ENCODE measurements at places on chromosomes 1 and 21. TPM values are rescaled to one million over a fixed set of nuclear protein-coding genes. Genes with fewer than 3 reads are reported as not detected.

DNM3 gene
- 13.8 TPM for total RNA-seq

DNA sequence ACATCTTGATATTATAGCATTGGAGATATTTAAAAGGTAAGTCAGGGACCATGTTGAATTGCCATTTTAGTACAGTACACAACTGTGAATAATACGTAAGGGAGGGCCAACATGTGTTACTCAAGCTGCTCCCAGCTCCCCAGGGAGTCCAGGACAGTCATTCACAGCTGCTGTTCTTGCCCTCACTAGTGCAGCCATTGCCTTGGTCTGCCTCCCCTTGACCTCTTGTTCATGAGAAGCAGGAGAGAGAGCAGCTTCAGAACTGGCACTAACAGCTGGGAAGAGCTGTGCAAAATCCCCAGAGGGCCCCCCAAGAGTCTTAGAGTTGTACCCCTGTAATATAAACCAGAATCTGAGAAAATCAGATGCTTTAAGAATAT is 16.4 kb downstream of the TCEANC2 start:
- H3K36me3 ChIP-seq: no peaks in the 10 kb centered on the region
- H3K27me3 ChIP-seq: no peaks in the 10 kb centered on the region
- peaks cover 14% of the 10 kb centered on the region for H3K4me1 ChIP-seq
- DNase-seq: no peak
- H3K27ac ChIP-seq: no peak overlapping the region

- H3K27me3 ChIP-seq: no peaks in the 10 kb centered on the region
- peak overlapping the region; percentile 79 for H3K27ac ChIP-seq
- H3K4me1 ChIP-seq: peaks cover 4% of the 10 kb centered on the region
- DNase-seq: peak; percentile 86
- H3K36me3 ChIP-seq: no peaks in the 10 kb centered on the region
Measured at GRCh38 chr21:17462276-17462981, 50.4 kb upstream of the CXADR start.

THEMIS2 gene
- 40.4 TPM for total RNA-seq

CLCA1 gene
- not detected for total RNA-seq

KCNA3 gene
- not detected for total RNA-seq

- H3K36me3 ChIP-seq: peaks cover 32% of the 10 kb centered on the region
- no peak overlapping the region for H3K4me3 ChIP-seq
- no peak for DNase-seq
- H3K27ac ChIP-seq: no peak overlapping the region
- H3K4me1 ChIP-seq: peaks cover 18% of the 10 kb centered on the region
- H3K27me3 ChIP-seq: no peaks in the 10 kb centered on the region
Measured at GRCh38 chr1:155202731-155203515, 4.8 kb downstream of the THBS3 start.

ROR1 gene
- 35.1 TPM for total RNA-seq

DNA sequence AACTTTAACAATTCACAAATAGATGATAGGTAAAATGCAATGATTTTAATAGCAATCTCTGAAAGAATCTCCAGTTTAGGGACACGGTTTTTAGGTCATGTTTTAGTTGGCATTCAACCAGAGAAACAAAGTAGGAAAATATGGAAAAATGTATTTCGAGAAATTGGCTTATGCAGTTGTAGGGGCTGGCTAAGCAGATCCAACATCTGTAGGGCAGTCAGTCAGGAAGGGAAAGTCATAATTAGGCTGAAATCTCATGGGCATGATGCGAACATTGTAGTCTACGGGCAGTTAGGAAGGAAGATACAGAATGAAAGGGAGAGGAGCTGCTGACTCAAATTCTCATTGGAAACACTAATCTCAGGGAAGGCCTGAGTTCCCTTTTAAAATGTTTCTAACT is 1276.0 kb upstream of the ADGRL4 start:
- H3K27me3 ChIP-seq: no peaks in the 10 kb centered on the region
- H3K4me1 ChIP-seq: no peaks in the 10 kb centered on the region
- H3K27ac ChIP-seq: no peak overlapping the region
- no peak for DNase-seq

- no peak overlapping the region for H3K4me3 ChIP-seq
- H3K36me3 ChIP-seq: peaks cover 63% of the 10 kb centered on the region
- no peak for DNase-seq
Measured at GRCh38 chr1:153818876-153819275, 43.7 kb downstream of the SLC27A3 start.

- no peak overlapping the region for H3K4me3 ChIP-seq
- no peak overlapping the region for H3K27ac ChIP-seq
- no peaks in the 10 kb centered on the region for H3K4me1 ChIP-seq
- H3K27me3 ChIP-seq: no peaks in the 10 kb centered on the region
- H3K36me3 ChIP-seq: peaks cover 6% of the 10 kb centered on the region
- DNase-seq: no peak
Measured at GRCh38 chr1:186923486-186923885, 94.7 kb downstream of the PLA2G4A start.

OR2L2 gene
- total RNA-seq: not detected

KHDRBS1 gene
- 29.9 TPM for total RNA-seq

- no peak for DNase-seq
- no peak overlapping the region for H3K27ac ChIP-seq
- no peaks in the 10 kb centered on the region for H3K27me3 ChIP-seq
- no peaks in the 10 kb centered on the region for H3K36me3 ChIP-seq
- no peaks in the 10 kb centered on the region for H3K4me1 ChIP-seq
Measured at GRCh38 chr1:86245566-86246190, 89.1 kb upstream of the COL24A1 start.

- no peaks in the 10 kb centered on the region for H3K36me3 ChIP-seq
- H3K27ac ChIP-seq: no peak overlapping the region
- DNase-seq: no peak
- no peaks in the 10 kb centered on the region for H3K27me3 ChIP-seq
- H3K4me1 ChIP-seq: peaks cover 11% of the 10 kb centered on the region
Measured at GRCh38 chr21:44286086-44286715, 525 bp downstream of the AIRE start.

DNA sequence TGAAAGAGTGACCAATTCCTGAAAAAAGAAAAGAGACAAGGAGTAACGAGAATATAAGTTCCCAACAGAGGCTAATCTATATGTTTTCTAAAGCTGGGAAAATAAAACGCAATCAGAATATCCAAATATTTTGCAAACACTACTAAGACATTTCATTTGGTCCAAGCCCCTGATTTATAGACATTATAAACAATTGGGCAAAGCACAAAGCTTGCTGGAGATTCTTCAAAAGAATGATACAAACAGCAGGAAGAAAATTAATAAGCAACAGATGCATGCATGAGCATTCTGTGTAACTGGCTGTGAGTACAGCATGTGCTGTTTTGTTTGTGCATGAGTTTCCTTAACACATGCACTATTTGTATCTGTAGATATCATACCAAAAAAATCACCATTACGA is 552.9 kb downstream of the LTN1 start:
- no peaks in the 10 kb centered on the region for H3K4me1 ChIP-seq
- no peak overlapping the region for H3K4me3 ChIP-seq
- DNase-seq: peak; percentile 35
- H3K27ac ChIP-seq: no peak overlapping the region
- H3K36me3 ChIP-seq: no peaks in the 10 kb centered on the region

KIAA1614 gene
- total RNA-seq: 2.2 TPM

TNFRSF14 gene
- total RNA-seq: 413 TPM

DNA sequence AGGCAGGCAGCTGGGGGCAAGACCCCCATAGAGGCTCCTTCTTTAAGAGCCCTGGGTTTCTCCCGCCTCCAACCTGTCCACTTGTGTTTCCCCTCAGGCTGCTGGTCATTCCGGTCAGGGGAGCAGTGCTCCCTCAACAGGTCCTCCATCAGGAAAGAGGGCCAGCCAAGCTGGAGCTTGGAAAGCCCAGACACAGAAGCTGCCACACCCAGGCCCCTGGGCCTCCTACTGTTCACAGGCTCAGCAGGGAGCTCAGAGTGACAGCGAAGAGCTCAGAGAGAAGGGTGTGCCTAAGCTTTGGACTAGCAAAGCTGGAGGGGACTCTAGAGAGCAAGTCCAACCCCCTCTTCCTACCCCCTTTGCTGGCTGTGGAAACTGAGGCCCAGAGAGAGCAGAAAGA is 10.3 kb upstream of the CDCP2 start:
- no peak overlapping the region for H3K4me3 ChIP-seq
- H3K36me3 ChIP-seq: no peaks in the 10 kb centered on the region
- no peaks in the 10 kb centered on the region for H3K27me3 ChIP-seq
- H3K27ac ChIP-seq: no peak overlapping the region

DNA sequence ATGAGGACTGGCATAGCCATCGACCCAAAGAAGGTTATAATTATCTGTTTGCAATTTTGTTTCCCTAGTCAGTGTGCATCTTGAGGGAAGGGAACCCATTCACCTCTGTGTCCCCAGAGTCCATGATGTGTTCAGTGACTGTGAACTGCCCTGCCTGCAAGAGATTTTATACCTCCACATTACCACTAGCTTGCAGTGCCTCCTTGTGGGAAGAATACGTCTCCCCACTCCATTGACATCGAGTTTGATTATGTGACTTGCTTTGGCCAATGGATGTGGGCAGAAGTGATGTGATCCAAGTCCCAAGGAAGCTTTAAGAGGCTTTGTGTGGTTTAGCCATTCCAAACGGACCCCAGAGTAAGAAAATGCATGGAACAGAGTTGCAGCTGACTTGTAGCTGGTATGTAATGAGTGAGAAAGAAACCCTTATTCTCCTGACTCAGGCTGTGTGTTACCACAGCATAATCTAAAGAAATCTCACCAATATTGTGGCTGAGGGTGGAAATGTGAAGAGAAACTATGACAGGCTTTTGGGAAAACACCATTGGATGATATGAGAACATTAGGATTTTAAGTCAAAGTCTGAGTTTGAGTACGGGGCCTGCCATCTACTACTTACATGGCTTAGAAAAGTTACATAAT is 47.8 kb upstream of the NRDC start:
- H3K27ac ChIP-seq: no peak overlapping the region
- no peaks in the 10 kb centered on the region for H3K36me3 ChIP-seq
- no peak overlapping the region for H3K4me3 ChIP-seq

DNA sequence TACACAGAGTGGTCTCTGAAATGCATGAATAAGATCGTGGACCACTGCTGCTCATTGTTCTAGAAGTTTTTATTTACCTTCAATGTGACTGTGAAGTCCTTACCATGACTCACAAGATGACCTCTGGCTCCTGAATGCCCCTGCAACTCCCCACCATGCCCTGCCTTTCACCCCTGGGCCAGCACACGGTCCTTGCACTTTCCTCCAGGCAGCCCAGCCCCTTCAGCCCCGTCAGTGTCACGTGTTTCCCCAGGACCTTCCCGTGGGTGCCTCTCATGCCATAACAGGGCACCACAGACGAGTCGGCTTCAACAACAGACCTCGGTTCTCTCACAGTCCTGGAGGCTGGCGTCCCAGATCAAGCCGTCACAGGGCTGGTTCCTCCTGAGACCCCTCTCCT is 62.1 kb downstream of the B3GALT5 start:
- H3K27ac ChIP-seq: peak overlapping the region; percentile 73
- DNase-seq: peak; percentile 45
- H3K4me3 ChIP-seq: no peak overlapping the region
- no peaks in the 10 kb centered on the region for H3K27me3 ChIP-seq
- no peaks in the 10 kb centered on the region for H3K36me3 ChIP-seq
- no peaks in the 10 kb centered on the region for H3K4me1 ChIP-seq

DNA sequence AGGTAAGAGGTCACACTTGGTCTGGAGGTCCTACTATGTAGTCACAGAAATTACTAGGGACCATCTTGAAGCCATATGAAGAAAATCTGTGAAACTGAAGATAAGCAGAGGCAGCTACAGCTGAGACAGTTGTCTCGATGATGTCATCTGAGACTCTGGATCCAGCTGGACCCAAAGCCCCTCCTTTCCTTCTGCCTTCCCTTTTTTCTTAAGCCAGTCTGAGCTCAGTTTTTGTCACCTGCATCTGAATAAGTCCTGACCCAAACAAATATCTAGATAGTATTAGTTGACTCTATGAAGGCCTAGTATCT is 143.3 kb downstream of the ETS2 start:
- H3K27me3 ChIP-seq: no peaks in the 10 kb centered on the region
- no peaks in the 10 kb centered on the region for H3K36me3 ChIP-seq
- H3K4me3 ChIP-seq: no peak overlapping the region
- no peak overlapping the region for H3K27ac ChIP-seq

ANGPTL7 gene
- 2.6 TPM for total RNA-seq

- no peak overlapping the region for H3K27ac ChIP-seq
- no peak overlapping the region for H3K4me3 ChIP-seq
- no peaks in the 10 kb centered on the region for H3K27me3 ChIP-seq
- H3K36me3 ChIP-seq: no peaks in the 10 kb centered on the region
- DNase-seq: no peak
Measured at GRCh38 chr1:25615172-25615541, 1.4 kb upstream of the MAN1C1 start.

GRCh38 chr1:171180670-171181069 is 4.4 kb upstream of the FMO2 start:
- no peak for DNase-seq
- H3K4me1 ChIP-seq: no peaks in the 10 kb centered on the region
- H3K27me3 ChIP-seq: no peaks in the 10 kb centered on the region

DNA sequence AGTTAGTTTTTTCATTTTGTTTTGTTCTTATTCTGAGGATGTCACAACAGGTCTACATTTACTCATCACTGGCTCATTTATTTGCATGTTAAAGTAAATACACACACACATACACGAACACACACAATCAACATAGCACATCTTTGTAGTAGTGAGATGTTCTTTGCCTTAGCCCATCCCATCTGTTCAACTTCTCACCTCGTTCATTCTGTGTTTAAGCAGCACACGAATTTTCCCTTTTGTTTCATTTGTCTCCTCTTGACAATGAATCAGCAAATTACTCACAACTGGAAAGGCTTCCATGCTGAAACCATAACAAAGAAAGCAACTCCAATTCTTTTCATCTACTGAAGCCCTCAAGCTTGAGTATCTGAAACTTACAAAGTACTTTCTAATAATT is 133.3 kb upstream of the CHRM3 start:
- no peak overlapping the region for H3K4me3 ChIP-seq
- H3K4me1 ChIP-seq: no peaks in the 10 kb centered on the region
- H3K36me3 ChIP-seq: no peaks in the 10 kb centered on the region
- no peak overlapping the region for H3K27ac ChIP-seq
- no peaks in the 10 kb centered on the region for H3K27me3 ChIP-seq

DCST1 gene
- 0.89 TPM for total RNA-seq

S1PR1 gene
- 7.0 TPM for total RNA-seq

KLHDC7A gene
- total RNA-seq: 8.9 TPM

GRCh38 chr1:111633736-111634247 is 14.2 kb downstream of the RAP1A start:
- H3K27ac ChIP-seq: no peak overlapping the region
- no peaks in the 10 kb centered on the region for H3K27me3 ChIP-seq
- no peaks in the 10 kb centered on the region for H3K36me3 ChIP-seq
- no peak for DNase-seq
- H3K4me1 ChIP-seq: peaks cover 88% of the 10 kb centered on the region

DNA sequence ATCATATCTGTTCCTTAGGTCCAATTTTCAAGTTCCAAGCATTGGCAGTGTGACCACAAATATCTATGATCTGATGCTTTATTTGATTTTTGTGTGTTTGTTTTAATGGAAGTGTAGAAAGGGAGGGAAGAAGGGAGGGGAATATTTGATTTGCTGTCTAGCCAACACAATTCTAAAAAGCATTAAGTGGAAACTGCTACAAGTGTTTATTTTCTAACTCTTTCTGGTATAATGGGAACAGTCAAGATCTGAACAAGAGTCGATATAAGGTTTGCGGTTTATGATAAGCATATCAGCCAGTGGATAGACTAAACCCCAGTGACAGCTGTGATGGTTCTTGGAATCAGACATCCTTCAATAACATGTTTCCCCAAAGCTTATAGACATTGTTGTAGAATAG is 267.8 kb upstream of the SNX7 start:
- H3K36me3 ChIP-seq: no peaks in the 10 kb centered on the region
- H3K4me3 ChIP-seq: no peak overlapping the region
- H3K4me1 ChIP-seq: peaks cover 9% of the 10 kb centered on the region
- no peak for DNase-seq
- H3K27ac ChIP-seq: no peak overlapping the region
- no peaks in the 10 kb centered on the region for H3K27me3 ChIP-seq

All from stomach (tissue), 19 donors.